AG04449 (cell line): ENCODE measurements at places on chromosomes 11 and 22.

- no peak for DNase-seq
Measured at GRCh38 chr11:120391292-120391691, 55.1 kb downstream of the ARHGEF12 start.

GRCh38 chr11:134008634-134009071 lies 51.9 kb upstream of the IGSF9B start:
- DNase-seq: no peak

- peak; percentile 37 for DNase-seq
Measured at GRCh38 chr11:130510407-130511006, 62.1 kb downstream of the ADAMTS15 start.

- no peak for DNase-seq
Measured at GRCh38 chr11:107018219-107018901, at the start of gene GUCY1A2. GUCY1A2 (minus strand) TSS chr11:107018476; CDS start chr11:107018055, 421 bp downstream.

DNA sequence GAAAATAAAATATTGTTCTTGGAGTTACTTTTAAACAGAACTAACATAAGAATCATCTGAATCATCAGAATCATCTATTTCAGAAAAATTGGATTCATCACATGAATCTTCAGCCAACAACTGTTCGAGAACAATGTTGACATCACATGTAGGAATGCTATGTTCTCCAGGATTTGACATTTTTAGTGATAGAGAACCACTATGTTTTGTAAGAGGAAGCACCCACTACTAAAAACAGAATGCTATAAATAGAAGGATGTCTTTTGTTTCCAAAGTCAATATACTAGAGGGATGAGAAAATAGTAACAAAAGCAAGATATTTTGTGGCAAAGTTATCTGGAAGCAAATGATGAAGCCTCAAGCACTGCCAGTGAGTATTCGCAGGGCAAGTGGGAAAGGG lies 263.4 kb upstream of the DDI1 start:
- peak; percentile 57 for DNase-seq
